ENCODE measurements at places on chromosomes 13 and 19.

GRCh38 chr19:13691569-13692435, 72.5 kb upstream of the MRI1 start:
- DNase-seq = no peak

- no peak for DNase-seq
Measured at GRCh38 chr13:113322043-113322461, 25.0 kb downstream of the LAMP1 start.

GRCh38 chr13:111886217-111886945, 180.6 kb upstream of the SOX1 start:
- no peak for DNase-seq

DNA sequence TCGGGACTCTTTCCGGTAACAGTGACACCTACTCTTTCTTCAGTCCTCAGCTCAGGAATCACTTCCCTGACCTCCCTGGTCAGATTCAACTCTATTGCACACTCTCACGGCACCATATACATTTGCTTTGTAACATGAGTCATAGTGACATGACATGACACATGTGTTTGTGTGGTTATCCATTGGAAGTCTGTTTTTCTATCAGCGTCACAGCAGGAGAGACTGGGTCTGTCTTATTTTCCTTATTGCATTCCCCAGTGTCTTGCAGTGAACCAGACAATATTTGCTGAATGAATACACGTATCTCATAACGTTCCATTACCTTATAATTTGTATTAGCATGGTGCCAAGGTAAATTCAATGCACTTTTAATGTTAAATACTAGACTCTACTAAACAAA, 102.0 kb downstream of the DCLK1 start:
- DNase-seq = no peak

- no peak for DNase-seq
Measured at GRCh38 chr19:44857837-44858236, 11.7 kb downstream of the NECTIN2 start.

GRCh38 chr13:45830121-45830520, 21.4 kb downstream of the SIAH3 start:
- no peak for DNase-seq

DNA sequence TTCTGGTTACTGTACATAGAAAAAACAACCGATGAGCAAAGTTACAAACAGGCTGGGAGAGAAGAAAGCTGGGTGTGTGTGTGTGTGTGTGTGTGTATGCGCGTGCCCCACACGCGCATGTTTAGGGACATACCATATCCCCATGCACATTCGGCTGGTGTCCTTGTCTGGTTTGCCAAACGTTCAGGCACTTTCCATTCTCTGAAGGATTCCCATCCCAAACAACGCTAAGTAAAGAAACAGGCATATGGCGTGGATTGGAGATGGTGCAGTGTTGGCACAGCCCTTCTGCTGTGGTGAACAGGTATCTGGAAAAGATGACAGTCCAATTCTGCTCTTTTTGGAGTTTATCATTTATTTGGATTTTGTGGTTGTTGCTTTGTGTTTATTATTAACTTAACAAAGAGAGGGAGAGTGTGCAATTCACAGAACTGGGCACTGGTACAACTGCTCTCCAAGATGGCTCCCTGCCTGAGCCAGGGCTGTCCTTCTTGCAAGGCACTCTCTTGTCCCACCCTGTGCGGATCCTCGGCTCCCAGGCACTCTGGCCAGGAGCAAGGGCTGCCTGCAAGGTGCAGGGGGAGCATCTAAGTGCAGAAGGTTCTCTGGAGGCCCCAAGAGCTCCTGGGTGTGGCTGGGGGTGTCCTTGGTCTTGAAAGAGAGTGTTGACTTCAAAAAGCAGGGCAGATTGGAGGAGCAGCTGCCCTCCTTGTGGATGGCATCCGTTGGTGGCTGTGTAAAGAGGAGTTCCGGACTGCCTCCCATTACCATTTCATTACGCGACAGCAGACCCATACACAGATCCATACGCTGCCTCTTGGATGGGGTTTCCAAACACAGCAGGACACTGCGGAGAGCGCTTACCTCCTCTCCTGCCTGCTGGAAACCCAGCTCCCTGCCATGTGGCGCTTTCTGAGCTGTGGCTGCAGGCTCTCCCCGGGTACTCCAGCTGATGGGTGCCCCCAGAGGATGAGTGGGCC, 263.1 kb downstream of the ZNF536 start:
- no peak for DNase-seq

DNA sequence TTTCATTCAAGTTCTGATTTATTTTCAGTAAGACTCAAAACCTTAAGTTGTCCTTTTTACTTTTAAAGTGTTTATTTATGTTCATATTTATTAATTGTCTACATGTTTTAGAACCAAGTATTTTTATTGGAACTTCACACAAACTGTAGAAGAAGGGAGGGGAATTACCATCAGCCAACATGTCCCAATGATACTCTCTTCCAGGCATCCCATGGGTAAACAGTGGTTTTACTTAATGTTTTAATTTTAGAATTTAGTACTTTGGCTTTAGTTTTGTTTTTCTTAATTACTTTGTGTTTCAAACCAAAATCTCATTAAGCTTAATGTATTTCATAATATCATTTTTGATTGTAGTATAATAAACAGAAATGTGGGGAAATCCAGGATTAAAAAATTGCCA, 5.2 kb downstream of the TNFSF13B start:
- DNase-seq = no peak

DNA sequence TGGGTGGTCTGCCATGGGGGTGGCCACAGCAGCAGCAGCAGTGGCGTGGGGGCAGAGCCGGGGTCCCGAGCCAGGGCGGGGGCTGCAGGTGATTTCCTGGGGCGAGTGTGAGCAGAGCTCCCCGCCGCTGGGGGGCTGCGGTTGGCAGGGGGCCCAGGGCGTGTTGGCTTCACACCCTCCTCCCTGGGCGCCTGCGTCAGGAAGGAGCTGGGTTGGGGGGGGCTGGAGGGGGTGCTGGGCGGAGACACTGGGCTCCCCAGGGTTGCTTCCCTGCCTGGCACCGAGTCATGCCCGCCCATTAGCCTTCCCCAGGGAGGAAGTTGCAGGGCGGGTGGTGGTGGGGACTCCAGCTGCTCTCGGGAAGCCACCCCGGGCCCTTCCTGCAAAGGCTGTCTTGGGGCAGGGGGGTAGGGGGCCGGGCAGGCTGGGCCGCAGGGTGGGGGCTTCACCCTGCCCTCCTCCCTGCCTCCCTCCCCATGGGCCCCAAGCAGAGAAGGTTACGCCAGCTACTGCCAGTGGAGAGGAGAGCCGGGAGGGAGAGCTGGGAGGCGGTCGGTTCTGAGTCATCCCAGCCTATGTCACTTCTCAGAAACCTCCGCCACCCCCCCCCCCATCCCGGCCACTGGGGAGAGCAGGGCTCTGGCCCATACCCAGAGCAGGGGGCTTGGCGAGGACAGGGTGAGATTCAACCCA, 4.6 kb downstream of the MIDN start:
- peak; percentile 43 for DNase-seq

DNA sequence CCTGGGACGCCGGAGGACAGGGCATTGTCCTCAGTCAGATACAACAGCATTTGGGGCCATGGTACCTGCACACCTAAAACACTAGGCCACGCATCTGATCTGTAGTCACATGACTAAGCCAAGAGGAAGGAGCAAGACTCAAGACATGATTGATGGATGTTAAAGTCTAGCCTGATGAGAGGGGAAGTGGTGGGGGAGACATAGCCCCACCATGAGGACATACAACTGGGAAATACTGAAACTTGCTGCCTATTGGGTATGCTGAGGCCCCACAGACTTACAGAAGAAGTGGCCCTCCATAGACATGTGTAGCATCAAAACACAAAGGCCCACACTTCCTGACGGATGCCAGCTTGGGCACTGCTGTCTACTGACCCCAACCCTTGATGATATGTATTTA, 1.4 kb upstream of the ICAM4 start:
- no peak for DNase-seq

- no peak for DNase-seq
Measured at GRCh38 chr13:76048131-76048530, 412.0 kb downstream of the LMO7 start.

- no peak for DNase-seq
Measured at GRCh38 chr19:37989855-37990254, 82.8 kb downstream of the SIPA1L3 start.

- DNase-seq = no peak
Measured at GRCh38 chr19:1408300-1409203, 1.2 kb downstream of the DAZAP1 start.

- DNase-seq = no peak
Measured at GRCh38 chr19:16208064-16208759, 10.5 kb downstream of the AP1M1 start.

- no peak for DNase-seq
Measured at GRCh38 chr13:90477216-90477615, 870.3 kb upstream of the MIR17HG start.

DNA sequence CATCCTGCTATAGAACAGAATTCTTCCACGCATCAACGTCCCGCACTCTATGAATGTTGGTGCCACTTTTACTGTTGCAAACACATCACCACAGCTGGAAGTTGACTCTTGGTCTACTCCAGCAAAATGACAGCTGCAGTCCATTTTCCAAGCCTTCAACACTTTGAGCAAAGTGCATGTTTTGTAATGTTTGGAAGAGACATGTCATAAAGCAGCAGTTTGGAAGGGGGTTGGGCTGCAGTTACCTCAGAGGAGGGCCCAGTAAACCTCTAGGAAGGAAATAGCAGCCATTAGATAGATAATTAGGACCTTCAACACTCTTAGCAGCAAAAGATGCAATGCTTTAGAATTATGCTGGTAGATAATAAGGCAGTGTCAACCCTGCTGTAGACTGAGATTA, 323.6 kb downstream of the TDRD3 start:
- no peak for DNase-seq

- no peak for DNase-seq
Measured at GRCh38 chr13:105202354-105202753, 1333.1 kb downstream of the EFNB2 start.

DNA sequence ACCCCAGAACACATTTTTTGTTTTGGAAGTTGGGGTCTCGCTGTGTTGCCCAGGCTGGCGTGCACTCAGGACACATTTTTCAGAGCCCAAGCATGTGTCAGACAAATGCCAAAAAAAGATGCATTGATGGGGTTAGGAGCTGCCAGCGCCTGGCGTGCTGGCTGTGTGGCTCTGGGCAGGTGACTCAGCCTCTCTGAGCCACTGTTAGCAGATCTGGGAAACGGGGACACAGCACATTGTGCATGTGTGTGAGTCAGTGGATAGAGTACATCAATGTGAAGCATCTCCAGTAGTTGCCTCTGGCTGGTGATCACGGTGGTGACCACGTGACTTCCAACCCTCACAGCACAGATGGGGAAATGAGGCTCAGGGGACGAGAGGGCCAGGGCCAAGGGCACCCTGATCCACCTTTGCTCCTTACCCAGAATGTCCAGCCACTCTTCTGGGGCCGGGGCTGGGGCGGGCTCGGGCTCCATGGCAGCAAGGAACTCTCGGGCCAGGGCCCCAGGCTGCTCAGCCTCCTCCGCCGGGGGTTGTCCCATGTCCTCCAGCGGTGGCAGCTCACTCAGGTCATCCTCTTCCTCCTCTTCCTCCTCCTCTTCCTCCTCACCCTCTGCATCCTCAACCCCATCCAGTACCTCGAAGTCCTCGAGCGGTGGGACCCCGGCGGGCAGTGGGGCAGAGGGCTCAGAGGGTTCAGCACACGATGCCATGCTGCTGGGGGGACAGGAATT, 1.9 kb downstream of the FKBP8 start:
- no peak for DNase-seq

GRCh38 chr13:43528992-43529391, 257.8 kb downstream of the ENOX1 start:
- no peak for DNase-seq

- DNase-seq = no peak
Measured at GRCh38 chr13:23500849-23501248, 67.3 kb upstream of the SACS start.

- DNase-seq = no peak
Measured at GRCh38 chr13:30818323-30818960, 83.1 kb downstream of the ALOX5AP start.

DNA sequence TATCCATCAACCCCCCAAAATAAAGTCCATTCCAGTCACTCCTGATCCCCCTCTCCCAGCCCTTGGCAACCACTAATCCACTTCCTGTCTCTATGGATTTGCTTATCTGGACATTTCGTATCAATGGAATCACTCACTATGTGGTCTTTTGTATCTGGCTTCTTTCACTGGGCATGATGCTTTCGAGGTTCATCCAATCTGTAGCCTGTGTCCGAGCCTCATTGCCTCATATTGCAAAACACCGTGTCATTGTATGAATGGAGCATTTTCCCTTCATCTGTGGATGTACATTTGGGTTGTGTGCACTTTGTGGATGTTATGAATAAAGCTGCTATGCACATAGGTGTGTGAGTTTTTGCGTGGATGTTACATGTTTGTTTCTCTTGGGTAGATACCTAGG, 1.4 kb upstream of the FZR1 start:
- no peak for DNase-seq

- no peak for DNase-seq
Measured at GRCh38 chr19:36030264-36031148, 2.2 kb downstream of the CLIP3 start.

DNA sequence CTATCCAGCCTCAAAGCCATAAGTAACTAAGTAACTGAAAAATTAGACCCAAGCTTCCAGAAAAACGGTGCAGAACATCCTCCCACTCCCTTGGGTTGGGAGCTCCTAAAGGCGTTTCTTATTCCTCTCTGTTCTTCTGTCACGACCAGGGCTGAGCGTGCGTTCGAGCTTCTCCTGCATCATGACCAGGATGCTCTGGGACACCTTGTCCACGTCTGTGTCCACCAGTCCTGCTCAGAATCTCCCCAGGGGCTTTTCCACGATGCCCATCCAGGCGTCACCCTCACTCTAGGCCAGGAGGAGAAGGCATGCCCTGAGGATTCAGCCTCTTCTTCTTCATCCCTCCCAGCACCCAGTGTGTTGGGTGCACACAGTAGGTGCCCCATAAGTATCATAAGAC, 37.8 kb upstream of the GAS6 start:
- no peak for DNase-seq

GRCh38 chr19:3880471-3881271, at the start of gene ATCAY:
TSS of gene ATCAY (plus strand) at chr19:3880685. CDS start at chr19:3885768, 5,083 bp downstream.
- DNase-seq = peak; percentile 68

GRCh38 chr13:28471421-28471820, 23.5 kb downstream of the FLT1 start:
- DNase-seq = no peak

DNA sequence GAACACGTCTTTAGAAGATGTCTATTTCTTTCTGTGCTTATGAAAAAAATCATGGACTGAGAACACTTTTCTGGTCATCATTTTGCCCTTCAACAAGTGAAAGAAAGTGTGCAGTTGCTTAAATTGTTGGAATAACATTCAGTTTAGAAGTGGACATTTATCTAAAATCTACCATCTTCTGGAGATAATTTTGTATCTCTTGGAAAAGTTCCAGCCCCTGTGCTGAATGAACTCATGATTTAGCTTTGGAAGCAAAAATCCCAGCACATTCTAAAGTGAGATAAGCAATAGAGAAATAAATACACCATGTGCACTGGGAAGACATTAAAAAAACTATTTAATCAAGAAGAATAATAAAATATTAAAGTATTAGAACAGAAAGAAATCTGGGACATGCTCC, 1420.8 kb upstream of the SLC10A2 start:
- no peak for DNase-seq

DNA sequence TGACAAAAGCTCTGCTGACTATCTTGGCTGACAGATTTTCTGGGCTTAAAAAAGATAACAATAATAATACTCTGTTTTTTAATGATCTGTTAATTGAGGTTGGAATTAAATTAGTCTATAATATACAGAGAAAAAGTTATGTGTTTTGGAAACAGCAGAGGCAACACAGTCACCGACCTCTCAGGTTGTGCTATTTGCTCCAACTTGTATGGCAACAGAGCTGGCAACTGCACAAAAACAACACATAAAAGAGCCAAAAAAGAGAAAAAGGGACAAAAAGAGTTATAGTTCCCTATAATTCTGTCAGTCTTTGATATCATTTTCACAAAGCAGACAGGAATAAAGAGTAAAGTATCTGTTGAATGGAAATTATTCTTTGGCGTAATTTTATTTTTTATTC, 102.3 kb upstream of the POSTN start:
- DNase-seq = no peak

All from NCI-H1417 treated with DMSO at 0.1 percent for 48 hours (cell line).